ENCODE measurements at places on chromosomes 2 and 18.

- DNase-seq = no peak
These were observed 68.7 kb downstream of the STK39 start for GRCh38 chr2:168178520-168179324.

- DNase-seq = no peak
These were observed 458.8 kb upstream of the NRXN1 start for GRCh38 chr2:51490576-51491234.

- DNase-seq = no peak
These were observed 60.3 kb downstream of the PIAS2 start for GRCh38 chr18:46856973-46857372.

GRCh38 chr2:11829947-11830707 lies 83.7 kb downstream of the LPIN1 start:
- peak; percentile 93 for DNase-seq

DNA sequence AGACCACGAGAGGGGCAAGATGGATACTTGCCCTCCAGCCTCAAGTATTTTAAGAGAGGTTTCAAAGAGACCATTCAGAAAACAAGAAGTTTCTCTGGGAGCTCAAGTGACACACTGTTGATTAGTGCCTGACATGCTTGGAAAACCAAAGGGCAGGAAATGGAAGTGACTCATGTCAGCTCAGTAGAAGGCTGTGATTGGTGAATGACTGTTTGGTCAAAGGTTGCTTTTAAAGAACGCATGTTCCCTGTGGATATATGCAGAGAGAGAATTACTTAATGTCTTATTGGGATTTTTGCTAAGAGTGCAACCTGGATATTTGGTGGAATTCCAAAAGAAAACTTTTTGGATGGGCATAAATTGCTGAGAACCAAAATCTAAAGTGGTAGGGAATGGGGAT lies 549.9 kb downstream of the XIRP2 start:
- no peak for DNase-seq

DNA sequence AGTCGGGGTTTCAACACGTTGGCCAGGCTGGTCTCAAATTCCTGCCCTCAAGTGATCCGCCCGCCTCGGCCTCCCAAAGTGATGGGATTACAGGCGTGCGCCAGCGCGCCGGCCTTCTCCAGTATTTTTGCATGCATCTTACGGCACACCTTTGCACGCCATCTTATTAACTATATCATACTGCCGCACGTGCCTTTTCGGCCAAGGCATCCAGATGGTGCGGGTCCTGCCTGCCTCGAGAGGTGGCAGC lies 765 bp upstream of the ING5 start:
- peak; percentile 9 for DNase-seq

- DNase-seq = no peak
These were observed 31.0 kb upstream of the MSH6 start for GRCh38 chr2:47751856-47752414.

DNA sequence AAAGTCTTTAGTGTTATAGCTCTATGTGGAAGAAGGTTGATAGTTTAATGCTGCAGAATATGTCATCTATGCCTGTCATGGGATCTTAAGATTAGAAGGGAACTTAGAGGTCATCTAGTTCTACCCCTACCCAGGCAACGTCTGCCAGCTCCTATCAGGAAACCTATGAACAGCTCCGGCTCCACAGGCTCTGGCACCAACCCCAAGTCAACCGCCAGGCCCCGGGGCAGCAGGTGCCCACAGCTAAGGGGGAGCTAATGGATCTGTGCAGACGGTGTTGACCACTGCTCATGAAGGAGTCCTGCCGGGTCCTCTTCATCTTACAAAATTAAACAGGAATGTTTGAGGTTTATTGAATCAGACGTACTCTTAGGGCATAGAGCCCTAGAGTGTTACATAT lies 440.8 kb upstream of the KLHL29 start:
- DNase-seq = no peak

DNA sequence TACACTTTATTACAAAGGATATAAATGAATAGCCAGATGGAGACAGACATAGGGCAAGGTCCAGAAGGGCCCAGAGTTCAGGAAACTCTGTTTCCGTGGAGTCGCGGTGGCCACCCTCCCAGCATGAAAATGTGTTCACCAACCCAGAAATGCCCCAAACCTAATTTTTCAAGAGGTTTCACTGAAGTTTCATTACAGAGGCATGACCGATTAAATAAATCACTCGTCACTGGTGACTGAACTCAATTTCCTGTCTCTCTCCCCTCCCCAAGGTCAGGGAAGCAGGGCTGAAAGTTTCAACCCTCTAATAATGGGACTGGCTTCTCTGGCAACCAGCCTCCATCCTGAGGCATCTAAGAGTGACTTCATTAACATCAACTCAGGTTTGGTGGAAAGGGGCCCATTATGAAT lies 22.4 kb downstream of the USP40 start:
- DNase-seq = no peak

- no peak for DNase-seq
These were observed 450.4 kb downstream of the GALR1 start for GRCh38 chr18:77700051-77700450.

- DNase-seq = no peak
These were observed 87.1 kb downstream of the MEP1B start for GRCh38 chr18:32276906-32277305.

GRCh38 chr18:65659312-65659711 lies 91.5 kb upstream of the CDH7 start:
- DNase-seq = no peak

GRCh38 chr2:44763275-44763782 lies 178.2 kb upstream of the SIX3 start:
- no peak for DNase-seq

DNA sequence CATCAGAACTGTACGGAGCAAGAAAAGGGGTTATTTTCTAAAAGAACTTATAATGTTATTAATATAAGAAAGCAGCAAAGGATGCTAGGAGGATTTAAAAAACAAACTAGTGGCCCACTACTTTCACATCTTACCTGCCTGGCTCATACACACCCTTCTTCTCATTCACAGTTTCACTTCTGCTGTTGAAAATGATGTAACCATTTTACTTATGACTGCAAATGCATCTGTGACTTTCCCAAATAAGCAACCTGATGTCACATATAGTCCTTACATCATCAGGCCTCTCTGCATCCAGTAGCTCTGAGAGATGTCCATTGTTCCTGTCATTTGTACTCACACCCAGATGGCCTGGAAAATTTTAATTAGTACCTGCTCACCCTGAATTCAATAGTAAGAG lies 101.8 kb upstream of the MYO3B start:
- no peak for DNase-seq

- DNase-seq = peak; percentile 54
These were observed 144.3 kb upstream of the SMAD7 start for GRCh38 chr18:49094979-49095632.

All from AG04449 (cell line).